Inflammatory macrophage treated with lipopolysaccharide for 1 hour (primary cell): ENCODE measurements at places on chromosomes 1 and 21.
A peak's percentile ranks its signal among the peaks of the same experiment; 100 is the strongest.

DNA sequence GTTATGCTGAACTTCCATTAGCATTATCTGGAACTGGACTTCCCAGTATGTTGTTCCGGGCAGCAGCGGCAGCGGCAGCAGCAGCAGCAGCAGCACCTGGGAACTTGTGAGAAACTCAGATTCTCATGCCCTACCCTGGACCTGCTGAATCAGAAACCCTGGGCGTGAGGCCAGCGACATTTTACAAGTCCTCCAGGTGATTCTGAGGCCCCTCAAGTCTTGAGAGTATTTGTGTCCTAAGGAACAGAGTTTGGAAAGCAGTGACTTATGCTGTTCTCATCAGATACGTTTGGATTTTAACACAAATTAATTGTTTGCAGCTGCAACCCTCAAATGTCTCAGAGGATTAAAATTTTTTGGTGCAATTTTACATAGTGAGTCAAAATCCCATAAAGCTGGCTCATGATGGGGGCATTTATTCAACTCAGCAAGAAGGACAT, 157.2 kb upstream of the KAZN start:
- DNase-seq: no peak

DNA sequence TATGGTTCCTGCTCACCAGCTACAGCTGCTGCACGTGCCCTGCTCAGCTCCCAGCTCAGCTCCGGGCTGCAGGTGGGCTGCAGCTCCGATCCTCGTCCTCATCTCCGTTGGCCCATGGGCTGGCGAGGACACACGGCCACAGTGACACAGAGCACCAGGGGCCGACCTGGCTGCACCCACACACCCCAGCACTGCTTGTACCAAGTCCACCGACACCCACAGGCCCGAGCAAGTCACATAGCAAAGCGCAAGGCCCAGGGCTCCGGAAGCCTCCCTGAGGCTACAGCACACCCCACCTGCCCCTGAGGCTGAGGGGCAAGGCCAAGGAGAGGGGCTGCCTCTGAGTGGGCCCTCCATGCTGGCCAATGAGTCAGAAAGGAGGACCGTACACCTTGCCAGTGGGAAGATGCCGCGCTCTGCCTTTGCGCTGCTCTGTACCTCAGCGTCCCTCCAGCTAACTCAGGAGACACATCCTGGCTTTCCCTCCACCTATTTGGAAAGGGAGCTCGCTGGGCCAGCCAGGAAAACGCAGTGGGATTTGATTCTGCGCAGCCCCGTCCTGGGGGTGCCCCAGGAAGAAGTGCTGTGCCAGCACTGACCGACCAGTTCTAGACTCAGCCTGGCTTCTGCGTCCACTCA, 124.8 kb downstream of the SIK1 start:
- DNase-seq: no peak

DNA sequence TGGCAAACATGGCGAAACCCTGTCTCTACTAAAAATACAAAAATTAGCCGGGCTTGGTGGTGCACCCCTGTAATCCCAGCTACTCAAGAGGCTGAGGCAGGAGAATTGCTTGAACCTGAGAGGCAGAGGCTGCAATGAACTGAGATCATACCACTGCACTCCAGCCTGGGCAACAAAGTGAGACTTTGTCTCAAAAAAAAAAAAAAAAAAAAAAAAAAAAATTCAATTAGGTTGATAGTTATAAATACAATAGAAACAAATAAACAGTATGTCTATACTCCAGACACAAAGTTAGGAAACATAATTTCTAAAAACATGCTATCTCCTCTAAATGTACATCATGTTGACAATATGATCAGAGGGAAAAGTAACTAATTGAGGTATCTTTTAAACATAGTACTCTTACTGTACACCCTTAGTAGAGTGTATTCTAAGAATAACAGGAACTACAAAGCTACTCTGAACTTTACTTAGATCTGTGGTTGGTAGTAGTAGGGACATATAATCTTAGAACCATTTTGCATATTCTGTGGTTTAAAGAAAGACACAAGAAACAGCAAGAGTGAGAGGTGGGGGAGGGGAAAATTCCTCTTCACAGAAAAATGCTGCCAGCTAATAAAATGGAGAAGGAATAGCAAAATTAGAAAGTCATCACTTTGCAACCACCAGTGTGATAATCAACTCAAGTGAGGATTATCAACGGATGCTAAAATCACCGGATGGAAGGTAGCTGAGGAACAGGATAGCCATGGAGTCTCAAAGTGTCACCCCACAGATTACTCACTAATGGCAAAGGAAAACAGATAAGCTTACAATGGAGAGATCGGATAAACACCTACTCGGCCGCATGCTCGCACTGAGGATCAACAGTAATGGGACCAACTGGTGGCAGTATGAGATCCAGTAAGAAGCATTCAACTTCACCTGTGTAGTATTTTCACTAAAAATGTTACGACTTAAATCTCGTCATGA, 35.0 kb downstream of the MTOR start:
- DNase-seq: no peak

DNA sequence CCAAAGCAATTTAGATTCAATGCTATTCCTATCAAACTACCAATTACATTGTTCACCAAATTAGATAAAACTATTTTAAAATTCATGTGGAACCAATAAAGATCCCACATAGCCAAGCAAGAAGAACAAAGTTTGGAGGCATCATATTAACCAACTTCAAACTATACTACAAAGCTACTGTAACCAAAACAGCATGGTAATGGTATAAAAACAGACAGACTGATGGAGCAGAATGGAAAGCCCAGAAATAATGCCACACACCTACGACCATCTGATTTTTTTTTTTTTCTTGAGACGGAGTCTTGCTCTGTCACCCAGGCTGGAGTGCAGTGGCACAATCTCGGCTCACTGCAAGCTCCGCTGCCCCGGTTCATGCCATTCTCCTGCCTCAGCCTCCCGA, 7.1 kb downstream of the ZNF124 start:
- DNase-seq: no peak

GRCh38 chr1:117602862-117603261, 3.0 kb upstream of the TENT5C start:
- DNase-seq: no peak

DNA sequence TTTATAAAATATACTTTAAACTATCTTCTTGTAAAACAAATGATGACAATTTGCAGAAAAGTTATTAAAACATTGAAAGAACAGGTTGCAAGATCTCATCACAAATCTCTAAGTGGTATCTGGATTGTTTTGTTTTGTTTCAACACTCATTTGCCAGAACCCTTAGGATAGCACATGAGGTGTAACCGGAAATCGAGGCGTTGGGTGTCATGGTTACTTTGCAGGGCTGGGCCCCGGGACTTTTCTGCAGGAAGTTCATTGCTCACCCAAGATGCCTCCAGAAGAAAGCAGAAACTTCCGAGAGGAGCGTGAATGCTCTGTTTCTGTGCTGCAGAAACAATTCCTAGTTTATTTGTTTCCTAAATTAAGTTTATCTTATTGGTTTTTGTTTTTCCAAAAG, 2.5 kb downstream of the DISC1 start:
- peak; percentile 71 for DNase-seq

DNA sequence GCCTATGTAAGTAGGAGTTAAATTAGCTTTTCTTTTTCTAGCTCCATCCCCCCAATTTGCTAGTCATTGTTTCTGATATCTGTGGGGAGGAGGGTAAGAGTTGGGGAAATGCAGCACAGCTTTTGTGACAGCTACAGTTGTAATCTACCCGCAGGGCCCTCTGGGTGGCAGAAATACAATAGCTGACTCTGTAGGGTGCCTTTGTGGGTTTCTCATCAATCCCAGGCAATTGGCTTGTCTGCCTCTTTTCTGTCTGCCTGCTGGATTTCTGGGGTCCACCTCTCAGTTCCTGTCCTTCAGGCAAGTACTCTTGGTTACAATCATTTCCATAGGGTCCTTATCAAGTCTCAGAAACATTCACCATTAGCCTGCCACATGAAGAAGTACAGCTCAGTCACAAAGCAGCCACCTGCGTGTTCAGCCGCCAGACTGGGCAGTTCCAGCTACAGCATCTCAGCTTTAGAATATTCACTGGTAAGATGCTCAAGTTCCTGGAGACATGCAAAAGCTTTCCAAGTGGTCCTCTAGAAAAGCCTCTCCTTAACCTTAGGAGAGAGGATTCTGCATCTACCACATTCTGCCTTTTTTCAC, 19.2 kb upstream of the SLC44A5 start:
- DNase-seq: no peak

GRCh38 chr1:43300378-43301094, at the start of gene TIE1:
TSS of gene TIE1 (plus strand) at chr1:43300982. CDS start at chr1:43301072, 90 bp downstream.
- no peak for DNase-seq
